ENCODE measurements at places on chromosomes 5 and 9.

DNA sequence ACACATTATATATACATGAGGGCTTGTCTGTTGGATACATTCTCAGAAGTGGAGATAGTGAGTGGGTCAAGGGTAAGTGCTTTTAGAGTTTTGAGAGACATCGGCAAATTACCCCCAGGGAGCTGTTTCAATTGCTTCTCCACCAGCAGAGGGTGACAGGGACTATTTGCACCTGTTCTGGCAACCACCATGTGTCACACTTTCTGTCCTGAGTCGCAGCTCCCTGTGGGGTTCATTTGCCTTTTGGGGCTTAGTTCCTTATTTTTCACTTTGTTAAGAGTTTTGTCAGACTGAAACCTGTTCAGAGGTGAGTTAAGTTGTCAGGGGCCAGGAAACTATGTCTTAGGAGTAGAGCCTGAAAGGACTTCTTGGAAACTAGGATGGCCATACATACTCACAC is 20.1 kb upstream of the SLC36A1 start:
- DNase-seq, result no peak

DNA sequence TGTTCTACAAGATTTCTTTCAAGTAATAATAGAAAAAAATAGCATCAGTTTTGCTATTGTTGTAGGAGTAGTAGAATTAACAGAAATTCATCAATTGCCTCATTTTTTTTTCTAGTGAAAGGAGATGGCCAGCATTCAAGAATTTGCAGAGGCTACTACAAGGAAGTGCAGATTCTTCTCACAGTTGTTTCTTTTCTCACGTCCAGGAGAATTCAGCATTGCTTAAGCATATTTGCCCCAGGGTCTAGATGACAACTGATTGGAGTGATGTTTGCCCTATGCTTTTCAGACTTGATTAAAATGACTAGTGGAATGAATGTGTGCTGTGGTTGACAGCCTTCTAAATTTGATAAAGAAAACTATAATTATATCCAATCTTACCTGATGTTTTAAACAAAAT is 46.6 kb upstream of the SLC12A2 start:
- no peak for DNase-seq

GRCh38 chr9:37485389-37486255 is at the start of gene POLR1E:
TSS of gene POLR1E (plus strand) at chr9:37485948. CDS start at chr9:37486048, 100 bp downstream.
- DNase-seq, result peak; percentile 88

DNA sequence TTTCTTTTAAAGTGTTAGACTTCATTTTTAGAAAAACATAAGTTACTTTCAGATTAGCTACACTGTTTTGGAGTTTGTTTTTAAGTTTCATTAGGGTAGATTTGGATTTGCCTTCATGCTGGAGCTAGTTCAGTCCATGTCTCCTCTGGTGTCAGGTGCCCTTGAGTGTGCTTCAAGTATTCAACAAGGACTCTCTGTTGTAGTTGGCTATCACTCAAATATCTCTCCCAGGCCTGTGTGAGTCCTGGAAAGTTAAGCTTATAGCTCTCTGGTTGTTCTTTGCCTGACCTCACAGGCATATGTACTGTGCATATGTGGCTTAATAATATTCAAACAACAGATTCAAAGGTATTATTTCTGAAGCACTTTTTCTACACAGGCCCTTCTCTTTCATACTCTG is 45.4 kb downstream of the PTBP3 start:
- no peak for DNase-seq

GRCh38 chr5:151270599-151270998 is 17.6 kb downstream of the GM2A start:
- DNase-seq, result no peak

DNA sequence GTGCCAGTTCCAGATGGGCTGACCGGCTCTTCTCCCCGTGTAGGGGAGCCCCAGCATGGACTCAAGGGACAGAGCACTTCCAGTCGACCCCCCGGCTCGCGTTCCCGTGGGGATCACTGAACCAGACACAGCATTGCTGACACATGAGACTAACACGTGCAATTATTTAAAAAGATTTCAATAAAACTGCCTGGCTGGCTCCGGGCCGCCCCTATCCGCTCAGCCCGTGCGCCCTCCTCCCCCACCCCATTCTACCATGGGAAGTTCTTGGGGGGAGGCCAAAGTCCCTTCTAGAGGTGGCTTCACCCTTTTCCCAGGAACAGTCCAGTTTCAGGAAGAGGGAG is 4.7 kb downstream of the TESK1 start:
- no peak for DNase-seq

- DNase-seq, result no peak
These were observed 70.2 kb upstream of the STXBP1 start for GRCh38 chr9:127541865-127542264.

DNA sequence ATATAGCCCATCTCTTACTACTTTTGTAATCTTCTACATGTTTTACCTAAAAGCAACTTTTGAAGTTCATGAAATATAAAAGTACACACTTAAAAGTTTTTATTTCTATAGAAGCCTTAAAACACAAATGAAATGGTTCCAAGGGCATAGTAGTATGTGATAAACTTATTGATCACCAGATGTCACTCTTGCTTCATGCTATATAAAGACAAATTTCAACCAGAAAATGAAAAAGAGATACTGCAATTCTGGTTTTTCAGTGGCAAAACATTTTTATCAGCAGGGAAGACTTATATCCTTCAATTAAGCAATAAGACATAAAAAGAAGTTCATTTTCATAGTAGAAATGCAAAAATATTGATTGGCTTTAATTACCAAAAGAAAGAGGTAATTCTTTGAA is 69.4 kb upstream of the FBXL17 start:
- DNase-seq, result no peak

- DNase-seq, result peak; percentile 86
These were observed 13.5 kb upstream of the FREM1 start for GRCh38 chr9:14923701-14924100.

DNA sequence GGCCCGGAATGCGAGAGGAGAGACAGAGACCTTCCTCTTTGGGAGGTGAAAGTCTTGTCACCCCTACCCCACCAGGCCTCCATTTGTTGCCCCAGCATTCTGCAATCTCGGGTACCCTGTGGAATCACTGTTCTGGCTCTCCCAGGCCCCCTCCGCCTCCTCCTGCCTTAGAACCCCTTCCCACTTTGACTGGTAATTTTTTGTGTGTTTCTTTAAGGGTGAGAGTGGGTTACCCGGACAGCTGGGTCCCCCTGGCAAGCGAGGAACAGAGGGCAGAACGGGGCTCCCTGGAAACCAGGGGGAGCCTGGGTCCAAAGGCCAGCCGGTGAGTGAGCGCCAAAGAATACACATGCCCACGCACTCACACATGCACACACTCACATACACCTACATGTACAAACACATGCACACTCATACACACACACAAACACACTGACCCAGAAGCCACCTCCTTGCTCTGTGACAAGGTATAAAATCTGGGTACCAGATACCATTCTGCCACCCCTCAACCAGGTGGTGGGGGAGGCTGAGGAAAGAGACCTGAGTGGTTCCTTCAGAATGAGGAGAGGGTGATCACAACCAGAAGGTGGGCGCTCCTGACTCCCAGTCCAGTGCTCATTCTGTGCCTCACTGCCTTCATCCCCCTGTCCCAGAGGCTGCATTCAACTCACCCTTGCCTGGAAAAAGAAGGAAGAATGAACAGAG is 30.9 kb upstream of the ORM1 start:
- DNase-seq, result no peak

DNA sequence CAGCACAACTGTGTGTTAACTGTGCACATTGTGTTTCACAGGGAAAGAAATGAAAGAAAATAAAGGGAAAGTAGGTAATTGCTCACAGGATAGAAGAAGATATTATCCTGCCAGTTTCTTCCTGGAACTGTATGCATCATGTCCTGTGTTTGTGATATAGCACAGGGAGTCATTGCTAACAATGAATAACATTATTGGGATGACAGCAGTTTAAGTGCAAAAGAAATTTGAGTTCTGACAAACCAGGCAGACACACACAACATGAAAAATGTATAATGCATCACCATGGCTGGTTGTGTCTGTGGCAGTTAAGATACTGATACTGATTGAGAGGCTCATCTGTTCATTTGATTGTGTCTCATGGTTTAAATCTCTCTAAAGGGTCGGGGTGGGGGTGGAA is 145.4 kb downstream of the SPATA31D1 start:
- DNase-seq, result no peak

GRCh38 chr5:96459313-96460121 is 26.5 kb upstream of the PCSK1 start:
- no peak for DNase-seq

- no peak for DNase-seq
These were observed 720.7 kb upstream of the FAM174A start for GRCh38 chr5:99814321-99815063.

GRCh38 chr5:133643365-133643764 is 31.0 kb upstream of the FSTL4 start:
- DNase-seq, result no peak

GRCh38 chr5:72364171-72364570 is 44.0 kb downstream of the PTCD2 start:
- DNase-seq, result no peak

- no peak for DNase-seq
These were observed 66.3 kb upstream of the ZFR start for GRCh38 chr5:32510860-32511259.

DNA sequence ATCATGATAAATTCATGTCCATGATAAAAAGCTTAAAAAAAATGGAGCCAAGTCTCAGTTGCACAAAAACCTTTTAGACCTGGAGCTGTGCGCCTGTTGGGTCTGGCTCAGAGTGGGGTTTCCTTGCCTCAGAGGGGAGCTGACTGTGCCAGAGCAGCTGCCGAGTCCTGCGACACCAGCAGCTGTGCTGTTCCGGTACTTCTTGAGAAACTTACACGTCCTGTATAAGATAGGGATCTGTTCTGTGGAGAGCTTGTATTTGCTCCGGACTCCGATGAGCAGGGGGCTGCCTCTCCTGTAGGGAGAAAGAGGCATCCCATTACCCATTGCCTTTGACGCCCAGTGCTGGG is 28.6 kb downstream of the GFPT2 start:
- no peak for DNase-seq

GRCh38 chr9:130321539-130321938 is 56.0 kb downstream of the HMCN2 start:
- DNase-seq, result no peak

DNA sequence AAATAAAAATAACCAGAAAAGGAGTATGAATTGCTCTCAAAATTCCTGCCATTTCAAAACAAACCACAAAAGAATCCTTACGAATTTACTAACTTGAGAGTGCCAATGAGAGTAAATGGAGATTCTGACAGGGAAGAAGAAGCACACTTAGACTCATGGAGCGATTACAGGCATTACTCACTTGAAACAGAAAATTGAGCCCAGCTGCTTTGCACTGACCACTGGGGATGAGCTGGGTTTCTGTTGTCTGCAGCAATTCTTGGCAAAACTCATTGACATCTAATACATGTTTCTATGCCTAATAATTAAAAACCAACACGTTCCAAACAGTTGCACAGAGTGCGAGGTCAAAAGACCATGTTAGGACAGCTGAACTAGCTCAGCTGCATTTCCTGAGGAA is 731.6 kb downstream of the DNAH5 start:
- no peak for DNase-seq
